Amniotic stem cell (primary cell): ENCODE measurements at places on chromosomes 6 and 20.

- no peak for DNase-seq
These were observed 2.6 kb upstream of the TRIM38 start for GRCh38 chr6:25959890-25960536.

GRCh38 chr6:5085648-5086293, 630 bp downstream of the PPP1R3G start:
- no peak for DNase-seq

- no peak for DNase-seq
These were observed 91.5 kb upstream of the BEND6 start for GRCh38 chr6:56863366-56863765.

DNA sequence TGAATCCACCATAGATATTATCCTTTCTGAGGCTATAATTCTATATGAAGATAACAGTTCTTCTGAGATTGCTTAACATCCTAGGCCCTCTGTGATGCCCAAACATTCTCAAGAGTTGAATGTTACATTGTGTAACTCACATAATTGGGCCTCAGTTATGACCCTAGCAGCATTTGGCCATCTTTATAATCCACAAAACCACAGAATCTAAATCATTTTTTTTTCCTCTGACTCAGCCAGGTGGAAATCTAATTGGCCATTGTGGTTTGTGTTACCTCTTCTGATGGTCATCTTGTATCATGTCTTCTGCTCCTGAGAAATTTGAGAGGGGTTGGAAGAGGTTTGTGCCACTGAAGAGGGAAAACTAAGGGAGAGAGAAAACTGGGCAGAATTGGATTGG, 99.5 kb downstream of the LINC00237 start:
- DNase-seq, result no peak

- no peak for DNase-seq
These were observed 16.3 kb downstream of the PTPN1 start for GRCh38 chr20:50526403-50526989.

- no peak for DNase-seq
These were observed 7.8 kb downstream of the HRH3 start for GRCh38 chr20:62212299-62212698.

- no peak for DNase-seq
These were observed 493.9 kb upstream of the MARCKS start for GRCh38 chr6:113363048-113363798.

- no peak for DNase-seq
These were observed 15.4 kb downstream of the SNPH start for GRCh38 chr20:1281279-1282057.

GRCh38 chr20:59662856-59663512, 58.6 kb downstream of the PHACTR3 start:
- no peak for DNase-seq

GRCh38 chr6:161029195-161029809, 37.7 kb downstream of the MAP3K4 start:
- DNase-seq, result no peak

DNA sequence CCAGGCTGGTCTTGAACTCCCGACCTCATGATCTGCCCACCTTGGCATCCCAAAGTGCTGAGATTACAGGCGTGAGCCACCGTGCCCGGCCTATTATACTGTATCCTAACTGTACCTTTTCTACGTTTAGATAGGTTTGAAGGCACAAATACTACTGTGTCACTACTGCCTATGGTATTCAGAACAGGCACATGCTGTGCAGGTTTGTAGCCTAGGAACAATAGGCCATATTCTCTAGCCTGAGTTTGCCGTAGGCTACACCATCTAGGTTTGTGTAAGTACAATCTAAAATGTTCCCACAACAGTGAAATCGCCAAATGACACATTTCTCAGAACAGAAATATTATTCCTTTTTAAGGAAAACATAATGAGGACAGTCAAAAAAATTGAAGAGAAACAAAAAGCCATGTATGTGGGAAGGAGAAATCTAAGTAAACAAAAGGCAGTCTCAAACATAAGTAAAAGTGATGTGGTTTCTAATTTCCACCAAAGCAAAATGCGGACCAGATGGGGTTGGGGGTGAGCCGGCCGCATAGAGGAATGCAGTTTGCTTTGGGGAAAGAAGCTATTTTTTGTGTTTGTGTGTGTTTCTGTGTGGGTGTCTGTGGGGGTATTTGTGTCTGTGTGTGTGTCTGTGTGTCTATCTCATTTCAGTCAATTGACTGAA, 192.6 kb upstream of the SALL4 start:
- DNase-seq, result no peak

- no peak for DNase-seq
These were observed 1.7 kb downstream of the PCMT1 start for GRCh38 chr6:149751239-149751638.

- DNase-seq, result no peak
These were observed 18.1 kb downstream of the C6orf132 start for GRCh38 chr6:42124223-42124836.

DNA sequence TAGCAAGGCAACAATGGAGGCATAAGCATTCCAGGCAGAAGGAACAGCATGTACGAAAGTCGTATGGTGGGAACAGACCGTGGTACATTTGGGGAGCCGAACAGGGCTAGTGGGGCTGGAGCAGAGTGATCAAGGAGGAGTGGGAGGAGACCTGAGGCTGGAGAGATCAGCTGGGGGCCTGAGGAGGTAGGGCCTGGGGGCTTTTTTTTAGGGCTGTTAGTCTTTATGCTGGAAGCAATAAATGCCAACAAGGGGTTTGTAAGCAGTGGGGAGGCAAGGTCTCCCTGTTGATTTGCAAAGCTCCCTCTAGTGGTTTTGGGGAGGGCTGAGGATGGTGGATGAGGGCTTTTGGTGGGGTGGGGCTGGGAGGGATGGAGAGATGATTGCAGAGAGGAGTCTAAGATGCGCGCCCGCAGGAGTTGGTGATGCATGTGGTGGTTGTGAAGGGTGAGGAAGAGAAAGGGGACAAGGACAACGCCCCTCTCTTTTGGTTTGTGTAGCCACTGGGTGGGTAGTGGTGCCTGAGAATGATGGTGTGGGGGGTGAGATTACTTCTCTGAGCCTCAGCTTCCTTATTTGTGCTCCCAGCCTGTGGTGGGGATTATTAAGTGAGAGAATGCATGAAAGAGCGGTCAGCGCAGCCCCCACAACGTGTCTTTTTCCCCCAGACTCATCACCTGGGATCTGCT, 74.1 kb upstream of the TOX2 start:
- no peak for DNase-seq

DNA sequence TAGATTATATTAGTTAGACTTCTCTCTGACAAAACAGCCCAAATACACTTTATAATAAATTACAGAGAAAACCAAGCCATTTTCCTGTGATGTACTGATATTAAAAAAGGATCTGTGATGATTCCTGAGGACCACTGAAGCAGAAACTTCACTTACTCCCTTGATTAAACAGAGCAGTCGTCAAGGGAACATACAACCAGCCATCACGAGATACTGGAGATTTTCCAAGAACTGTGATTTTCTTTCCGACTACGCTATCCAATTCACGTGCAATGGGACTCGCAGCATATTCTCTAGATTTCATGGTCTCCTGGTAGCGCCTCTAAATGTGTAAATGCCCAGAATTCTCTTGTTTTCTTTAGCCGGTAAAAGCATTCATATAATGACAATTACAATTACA, 377.4 kb downstream of the PHF3 start:
- no peak for DNase-seq

GRCh38 chr20:17226410-17227218, at the start of gene PCSK2:
PCSK2 (plus strand) TSS chr20:17227040; CDS start chr20:17227306, 266 bp downstream.
- peak; percentile 14 for DNase-seq

DNA sequence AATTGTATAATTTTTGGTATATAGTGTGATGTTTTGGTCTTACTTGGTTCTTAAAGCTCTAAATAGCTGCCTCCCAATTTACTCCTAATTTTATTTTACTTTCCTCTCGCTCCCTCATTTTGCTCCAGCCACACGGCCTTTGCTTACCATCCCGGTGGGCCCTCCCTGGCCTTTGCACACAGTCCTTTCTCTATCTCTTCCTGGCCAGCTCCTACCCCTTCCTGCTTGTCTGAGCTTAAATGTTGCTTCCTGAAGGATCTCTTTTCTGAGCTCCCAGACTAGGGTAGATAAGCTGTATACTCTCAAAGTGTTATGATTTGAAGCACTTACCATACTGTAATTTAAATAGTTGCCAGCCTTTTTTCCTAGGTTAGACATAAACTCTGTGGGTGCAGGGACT, 121.7 kb downstream of the UTRN start:
- DNase-seq, result no peak

GRCh38 chr6:44662461-44663121, 275.1 kb downstream of the CDC5L start:
- no peak for DNase-seq

- DNase-seq, result no peak
These were observed 144.6 kb upstream of the TMEM170B start for GRCh38 chr6:11392778-11393507.

GRCh38 chr20:36015806-36016403, 47.5 kb downstream of the CNBD2 start:
- no peak for DNase-seq

DNA sequence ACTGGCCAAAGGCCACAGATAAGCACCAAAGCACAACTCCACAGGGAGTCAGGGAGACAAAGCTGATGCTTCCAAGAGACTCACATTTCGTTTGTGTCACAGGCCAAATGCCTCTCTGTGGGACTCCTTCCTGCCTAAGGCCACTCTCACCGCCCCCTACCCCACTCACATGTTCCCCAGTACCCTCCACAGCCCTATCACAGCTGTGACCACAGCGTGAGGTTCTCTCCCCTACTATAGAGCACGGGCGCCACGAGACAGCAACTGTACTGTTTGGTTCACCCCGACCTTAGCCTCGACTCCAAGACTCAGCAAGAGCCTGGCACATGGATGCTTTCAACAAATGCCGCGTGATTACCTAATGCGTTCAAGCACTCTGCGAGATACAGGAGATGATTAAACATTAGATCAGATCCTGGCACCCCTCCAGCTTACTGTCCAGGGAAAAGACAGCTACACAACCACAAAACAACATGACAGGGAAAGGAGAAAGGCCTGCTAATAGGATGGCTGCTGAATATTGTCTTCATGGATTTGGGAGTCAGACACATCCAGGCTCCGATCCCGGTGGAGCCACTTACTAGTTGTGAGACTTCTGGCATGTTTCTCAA, 105.5 kb downstream of the AGPAT4 start:
- peak; percentile 57 for DNase-seq

DNA sequence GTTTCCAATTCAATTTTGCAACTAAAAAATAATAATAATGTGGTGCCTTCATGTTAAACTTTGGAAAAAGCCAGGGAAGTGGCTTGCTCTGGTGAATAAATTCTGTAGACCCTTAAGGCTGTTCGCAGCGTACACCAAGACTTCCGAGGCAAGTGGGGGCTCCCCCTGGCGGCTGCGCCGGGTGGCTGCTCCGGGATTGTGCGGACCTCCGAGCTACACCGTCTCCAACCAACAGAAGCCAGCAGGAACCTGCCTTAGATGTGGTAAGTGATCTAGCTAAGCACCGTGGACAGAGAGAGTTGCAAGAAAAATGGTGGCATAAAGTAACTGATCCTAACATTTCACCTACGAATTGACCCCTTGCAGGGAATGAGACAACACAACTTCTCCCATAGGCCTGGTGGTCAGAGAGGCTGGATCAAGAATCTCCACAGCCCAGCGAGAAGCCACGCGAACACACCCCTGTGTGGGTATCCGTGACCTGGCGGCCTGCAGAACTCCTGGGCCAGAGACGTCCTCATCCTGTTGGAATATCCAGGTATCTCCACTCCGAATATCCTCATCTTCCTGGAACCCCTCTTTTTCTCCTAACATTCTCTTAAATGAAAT, 69.6 kb downstream of the TBXT start:
- no peak for DNase-seq

GRCh38 chr20:46349742-46350056, 41.4 kb upstream of the CDH22 start:
- no peak for DNase-seq

DNA sequence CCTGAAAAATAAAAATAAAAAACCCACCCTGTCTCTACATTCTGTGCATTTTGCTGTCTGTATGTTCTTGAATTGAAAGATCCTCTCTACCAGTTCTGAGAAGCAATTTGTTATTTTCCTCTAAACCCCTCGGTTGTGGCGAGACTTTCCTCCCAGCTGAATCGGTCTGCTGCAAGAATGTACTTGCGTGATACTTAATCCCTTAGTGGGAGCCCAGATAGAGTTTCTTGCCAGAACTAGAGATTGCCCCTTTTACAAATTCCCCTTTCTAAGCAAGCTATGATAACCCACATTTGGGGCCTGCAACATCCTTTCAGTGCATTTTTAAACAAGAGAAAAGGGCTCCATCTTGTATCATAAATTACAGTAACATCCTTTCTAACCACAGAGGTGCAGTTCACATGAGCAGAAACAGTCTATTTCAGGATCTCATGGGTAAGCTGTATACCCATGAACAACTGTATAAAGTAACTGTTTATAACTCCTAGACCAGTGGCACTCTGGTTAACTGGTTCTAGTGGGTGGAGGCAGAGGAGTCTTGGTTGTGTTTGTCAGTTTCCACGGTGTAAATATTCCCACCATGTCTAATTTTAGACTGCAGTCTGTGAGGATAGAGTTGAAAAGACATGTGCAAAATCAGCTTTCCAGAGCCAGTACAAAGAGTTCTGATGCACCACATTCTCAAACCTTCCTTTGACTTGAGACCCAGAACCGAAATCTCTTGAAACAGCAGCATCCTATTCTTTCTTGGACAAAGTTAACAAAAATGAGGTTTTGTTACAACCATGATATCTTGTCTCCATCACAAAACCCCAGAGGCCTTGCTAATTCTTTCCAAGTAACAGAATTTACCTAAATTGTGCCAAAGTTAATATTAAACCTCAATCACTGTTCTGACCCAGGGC, 113.1 kb upstream of the ZNF217 start:
- peak; percentile 43 for DNase-seq

DNA sequence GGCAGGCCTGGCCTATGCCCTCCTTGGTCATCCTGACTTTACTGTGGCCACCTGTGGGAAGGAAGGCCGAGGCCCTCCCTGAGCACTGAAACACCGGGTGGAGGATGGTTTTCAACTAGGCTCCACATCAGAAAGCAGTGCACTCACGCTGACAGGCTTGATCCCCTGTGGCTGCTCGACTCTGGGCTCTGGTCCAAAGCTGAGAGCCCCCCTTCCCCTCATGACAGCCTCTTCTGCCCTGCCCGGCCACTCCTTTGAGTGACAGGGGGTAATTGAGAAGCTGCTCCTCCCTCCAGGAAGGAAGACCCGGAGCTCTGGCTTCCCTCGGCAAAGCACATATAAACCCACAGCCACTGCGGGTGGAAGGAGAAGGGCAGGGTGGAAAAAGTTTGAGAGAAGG, 43.6 kb downstream of the MUC22 start:
- no peak for DNase-seq

GRCh38 chr6:38789256-38789655, 74.1 kb downstream of the DNAH8 start:
- DNase-seq, result no peak

DNA sequence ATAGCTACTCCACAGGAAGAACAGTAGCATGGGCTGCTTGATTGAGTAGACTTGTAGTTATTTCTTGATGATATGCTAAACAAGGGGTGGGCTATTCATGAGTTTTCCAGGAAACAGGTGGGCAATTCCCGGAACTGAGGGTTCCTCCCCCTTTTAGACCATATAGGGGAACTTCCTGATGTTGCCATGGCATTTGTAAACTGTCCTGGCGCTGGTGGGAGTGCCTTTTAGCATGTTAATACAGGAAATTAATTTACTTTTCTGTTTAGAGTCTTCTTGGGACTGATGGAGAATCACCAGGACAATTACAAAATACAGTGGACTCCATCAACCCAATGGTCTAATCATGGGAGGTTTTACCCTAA, 22.7 kb downstream of the CYP24A1 start:
- no peak for DNase-seq

- peak; percentile 10 for DNase-seq
These were observed 10.4 kb downstream of the ZSWIM3 start for GRCh38 chr20:45867819-45868176.
